ENCODE measurements at places on chromosomes 6 and 20.

GRCh38 chr20:16368645-16369292, 204.5 kb downstream of the KIF16B start:
- DNase-seq = no peak

DNA sequence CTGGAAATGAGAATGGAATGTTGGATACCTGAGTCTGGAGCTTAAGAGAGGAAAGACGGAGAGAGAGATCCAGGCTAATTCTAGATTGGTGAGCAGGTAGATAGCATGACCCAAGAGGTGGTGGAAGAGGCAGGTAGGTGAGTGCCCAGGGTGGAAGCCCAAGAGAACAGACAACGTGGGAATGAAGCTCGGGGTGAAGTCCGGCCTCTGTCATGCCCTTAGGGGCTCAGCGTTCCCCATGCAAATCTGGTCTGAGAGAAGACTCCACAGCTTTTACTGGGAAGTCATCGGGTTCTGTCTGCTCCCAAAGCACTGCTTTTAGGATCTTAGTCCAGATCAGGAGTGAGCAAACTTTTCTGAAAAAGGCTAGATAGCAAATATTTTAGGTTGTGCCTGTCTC, 3.6 kb downstream of the NELFCD start:
- DNase-seq = no peak

DNA sequence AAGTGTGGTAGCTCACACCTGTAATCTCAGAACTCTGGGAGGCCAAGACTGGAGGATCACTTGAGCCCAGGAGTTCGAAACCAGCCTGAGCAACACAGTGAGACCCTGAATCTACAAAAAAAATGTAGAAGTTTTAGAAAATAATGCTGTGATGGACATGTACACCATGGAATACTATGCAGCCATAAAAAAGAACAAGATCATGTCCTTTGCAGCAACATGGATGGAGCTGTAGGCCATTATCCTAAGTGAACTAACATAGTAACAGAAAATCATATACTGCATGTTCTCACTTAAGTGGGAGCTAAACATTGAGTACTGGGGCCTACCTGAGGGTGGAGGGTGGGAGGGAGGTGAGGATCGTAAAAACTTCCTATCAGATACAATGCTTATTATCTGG, 110.8 kb downstream of the PRND start:
- no peak for DNase-seq

DNA sequence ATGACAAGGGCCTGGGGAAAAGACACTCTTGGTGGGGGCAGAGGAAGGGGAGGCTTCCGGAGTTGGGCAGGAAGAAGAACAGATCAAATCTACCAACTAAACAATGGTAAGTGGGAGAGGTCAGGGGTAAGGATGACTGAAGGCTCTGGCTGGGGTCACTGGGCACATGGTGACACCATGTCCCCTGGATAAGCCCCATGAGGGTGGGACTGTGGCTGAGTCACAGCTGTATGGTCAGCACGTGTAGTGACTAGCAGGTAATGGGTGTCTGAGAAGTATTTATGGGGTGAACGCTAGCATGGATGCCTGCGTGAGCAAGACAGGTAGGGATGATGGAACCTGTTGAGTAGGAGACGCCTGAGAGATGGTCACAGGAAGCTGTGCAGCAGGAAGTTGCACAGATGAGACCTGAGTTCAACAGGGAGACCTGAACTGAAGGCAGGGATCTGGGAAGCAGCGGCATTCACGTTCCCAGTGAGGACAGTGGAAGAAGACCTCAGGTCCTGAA, 64.5 kb upstream of the SNX9 start:
- no peak for DNase-seq

DNA sequence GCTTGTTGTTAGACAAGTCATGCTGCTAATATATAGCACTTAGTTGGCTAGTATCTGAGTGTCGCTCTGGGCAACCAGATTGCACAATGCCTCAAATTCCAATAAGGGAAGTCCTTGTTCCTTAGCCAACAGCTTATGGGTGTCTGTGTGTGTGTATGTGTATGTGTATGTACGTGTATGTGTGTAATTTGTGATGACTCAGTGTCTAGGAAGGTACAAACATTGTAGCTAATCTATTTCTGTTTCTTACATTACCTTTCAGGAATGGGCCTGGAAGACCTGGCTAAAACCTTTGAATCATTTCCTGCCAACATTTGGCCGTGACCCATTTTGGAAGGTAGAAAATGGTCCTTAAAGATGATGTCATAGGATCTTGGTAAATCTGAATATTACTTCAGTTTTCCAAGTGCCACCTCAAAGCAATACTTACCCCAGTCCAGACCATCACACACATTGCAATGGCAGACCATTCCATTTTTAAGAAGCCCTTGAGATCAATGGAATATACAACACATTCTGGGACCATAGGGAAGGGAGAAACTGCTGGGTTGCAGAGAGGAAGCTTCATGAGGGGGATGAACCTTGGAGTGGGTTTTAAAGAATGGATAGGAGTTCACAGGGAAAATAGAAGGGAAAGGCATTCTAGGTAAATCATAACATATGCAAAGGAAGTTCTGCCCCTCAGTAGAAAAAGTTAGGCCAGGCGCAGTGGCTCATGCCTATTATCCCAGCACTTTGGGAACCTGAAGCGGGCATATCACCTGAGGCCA, 25.1 kb downstream of the NEDD9 start:
- peak; percentile 55 for DNase-seq

- no peak for DNase-seq
Observed at GRCh38 chr20:309306-309840, 12.0 kb downstream of the ZCCHC3 start.

GRCh38 chr20:48146877-48147276, 361.6 kb upstream of the SULF2 start:
- no peak for DNase-seq

DNA sequence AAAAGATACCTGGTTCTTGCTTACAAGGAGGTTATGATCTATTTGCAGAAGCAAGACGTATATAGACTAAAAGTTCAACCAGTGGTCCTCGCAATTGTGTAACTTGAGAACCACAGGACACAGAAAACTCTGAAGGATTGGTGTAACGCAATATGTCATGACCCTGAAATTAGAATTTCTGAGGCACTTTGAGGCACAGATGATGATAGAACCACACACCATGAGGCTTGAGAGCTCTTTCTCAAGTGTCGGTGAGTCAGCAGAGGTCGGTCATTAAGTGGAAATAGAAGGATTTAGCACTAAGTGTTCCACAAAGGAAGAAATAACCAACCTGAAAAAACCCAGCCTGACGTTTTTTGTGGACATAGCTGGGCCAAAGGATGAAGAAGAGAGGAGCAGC, 15.3 kb upstream of the CCN2 start:
- no peak for DNase-seq

DNA sequence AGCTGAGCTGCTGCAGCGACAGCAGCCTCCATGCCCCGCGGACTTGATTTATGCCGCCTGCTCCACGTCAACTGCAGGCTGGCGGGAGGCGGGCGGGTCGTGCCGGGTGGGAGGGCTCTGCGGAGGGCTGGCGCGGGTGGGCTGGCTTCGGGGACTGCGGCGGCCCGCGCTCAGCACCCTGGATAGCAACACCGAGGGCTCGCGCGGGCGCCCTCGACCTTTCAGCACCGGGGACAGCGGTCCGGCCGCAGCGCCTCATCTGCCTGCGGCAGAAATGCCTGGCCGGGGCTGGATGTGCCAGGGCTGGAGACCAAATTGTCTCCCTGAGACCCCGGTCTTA, 792 bp downstream of the SNAP25 start:
- peak; percentile 19 for DNase-seq

- DNase-seq = no peak
Observed at GRCh38 chr6:37559501-37559900, 59.8 kb upstream of the CCDC167 start.

GRCh38 chr6:11785774-11786579, 7.4 kb upstream of the ADTRP start:
- DNase-seq = no peak

DNA sequence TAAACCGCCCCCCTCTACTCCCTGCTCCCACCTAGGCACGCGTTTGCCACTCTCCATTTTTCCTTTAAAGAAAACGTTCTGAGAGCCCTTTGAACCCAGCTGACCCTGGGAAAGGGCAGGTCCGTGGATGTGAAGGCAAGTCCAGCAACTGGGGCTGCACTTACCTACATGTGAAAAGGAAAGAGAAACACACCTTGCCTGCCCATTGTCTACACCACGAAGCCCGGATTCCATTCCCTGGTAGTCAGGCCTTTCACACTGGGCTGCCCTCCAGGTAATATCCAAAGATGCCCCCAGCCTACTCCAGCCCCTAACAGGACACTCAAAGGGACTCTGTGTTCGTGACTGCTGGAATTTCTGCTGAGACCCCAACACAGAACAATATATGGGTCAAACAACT, 94.4 kb downstream of the CD83 start:
- no peak for DNase-seq

DNA sequence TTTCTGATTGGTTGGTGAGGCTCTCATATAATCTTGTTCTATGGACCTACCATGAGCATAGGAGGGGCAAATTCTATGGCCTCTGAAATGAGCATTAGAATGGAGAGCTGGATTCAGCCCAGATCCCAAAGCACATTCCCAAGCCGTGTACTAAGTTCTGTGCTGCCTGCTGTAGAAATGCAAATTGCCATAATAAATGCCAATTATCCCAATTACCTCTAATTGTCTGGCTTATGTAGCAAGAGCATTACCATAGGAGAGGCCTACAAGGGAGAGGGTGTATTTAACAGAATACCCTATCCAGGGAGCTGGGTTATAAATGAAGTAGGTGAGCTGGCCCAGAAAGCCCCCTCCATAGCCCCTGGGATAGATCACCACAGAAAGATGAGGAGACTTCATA, 126.8 kb downstream of the LRFN2 start:
- DNase-seq = no peak

DNA sequence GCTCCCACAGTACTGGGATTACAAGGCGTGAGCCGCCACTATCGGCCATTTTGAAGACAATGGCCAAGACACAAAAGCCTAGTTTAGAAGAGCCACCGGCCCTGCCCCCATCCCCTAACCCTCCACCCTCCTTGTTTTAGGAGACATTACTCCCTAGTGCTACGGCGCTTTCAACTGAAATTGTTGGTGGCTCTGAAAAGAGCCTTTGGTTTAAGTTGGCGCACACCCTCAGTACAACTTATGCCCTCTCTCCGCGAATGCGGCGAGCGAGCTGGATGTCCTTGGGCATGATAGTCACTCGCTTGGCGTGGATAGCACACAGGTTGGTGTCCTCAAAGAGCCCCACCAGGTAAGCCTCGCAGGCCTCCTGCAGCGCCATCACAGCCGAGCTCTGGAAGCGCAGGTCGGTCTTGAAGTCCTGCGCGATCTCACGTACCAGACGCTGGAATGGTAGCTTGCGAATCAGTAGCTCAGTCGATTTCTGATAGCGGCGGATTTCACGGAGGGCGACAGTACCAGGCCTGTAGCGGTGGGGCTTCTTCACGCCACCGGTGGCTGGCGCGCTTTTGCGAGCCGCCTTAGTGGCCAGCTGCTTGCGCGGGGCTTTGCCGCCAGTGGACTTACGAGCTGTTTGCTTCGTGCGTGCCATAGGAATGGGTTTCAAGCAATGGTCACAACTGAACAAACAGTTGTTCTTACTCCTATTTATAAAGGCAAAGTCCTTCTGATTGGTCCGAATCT, 114.9 kb upstream of the BTN3A2 start:
- no peak for DNase-seq

DNA sequence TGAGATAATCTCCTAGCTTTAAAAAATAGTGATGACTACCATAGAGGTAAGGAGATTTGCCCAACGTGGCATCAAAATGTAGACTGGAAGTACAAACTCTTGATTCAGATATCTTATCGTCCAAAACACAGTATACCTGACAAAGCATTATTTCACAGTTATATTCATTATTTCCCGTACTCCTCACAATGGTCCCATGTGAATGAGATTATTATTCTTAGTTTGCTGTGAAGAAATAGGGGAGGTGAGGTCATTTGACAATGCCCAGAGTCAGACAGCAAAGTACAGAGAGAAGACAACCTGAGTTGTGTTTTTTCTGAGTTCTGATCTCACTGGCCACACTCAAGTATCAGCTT, 1.2 kb upstream of the TFB1M start:
- no peak for DNase-seq

DNA sequence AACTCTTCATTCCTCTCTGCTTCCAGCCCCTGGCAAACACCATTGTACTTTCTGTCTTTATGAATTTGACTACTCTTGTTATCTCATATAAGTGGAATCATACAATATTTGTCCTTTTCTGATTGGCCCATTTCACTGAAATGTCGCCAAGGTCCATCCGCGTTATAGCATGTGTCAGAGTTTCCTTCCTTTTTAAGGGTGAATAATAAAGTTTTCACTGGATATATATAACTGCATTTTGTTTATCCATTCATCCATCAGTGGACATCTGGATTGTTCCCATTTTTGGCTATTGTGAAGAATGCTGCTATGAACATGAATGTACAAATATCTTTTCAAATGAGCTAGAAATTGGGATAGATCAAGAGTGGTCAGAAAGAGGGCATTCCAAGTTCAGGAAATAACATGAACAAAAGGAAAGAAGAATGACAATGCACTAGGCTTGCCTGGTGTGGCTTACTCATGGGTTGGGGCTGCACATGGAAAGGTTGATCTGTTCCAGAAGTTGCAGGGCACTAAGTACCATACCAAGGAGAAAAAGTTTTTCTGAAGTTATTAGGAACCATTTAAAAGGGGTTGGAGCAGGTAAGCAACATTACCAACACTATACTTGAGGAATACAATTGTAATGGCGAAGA, 10.0 kb upstream of the L3MBTL3 start:
- DNase-seq = no peak

DNA sequence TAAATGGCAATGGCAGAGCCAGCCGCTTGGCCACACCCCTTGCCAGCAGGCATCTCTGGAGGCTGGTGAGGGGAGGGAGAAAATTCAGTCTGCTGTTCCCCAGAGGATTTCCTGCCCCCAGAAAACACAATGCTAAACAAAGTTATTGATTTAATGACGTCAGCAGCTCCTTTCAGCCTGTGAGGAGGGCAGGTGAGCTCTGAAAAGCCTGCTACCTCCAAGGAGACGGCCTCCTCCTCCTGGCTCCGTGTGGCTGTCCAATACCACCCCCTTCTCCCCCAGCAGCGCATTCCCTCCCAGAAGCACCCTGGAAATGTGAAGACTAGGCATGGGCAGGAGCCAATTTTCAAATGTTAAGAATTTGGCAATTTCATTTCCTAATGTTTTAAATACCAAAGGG, 393.1 kb downstream of the ZFAND3 start:
- no peak for DNase-seq

GRCh38 chr6:32128751-32129296, 778 bp upstream of the ATF6B start:
- no peak for DNase-seq

DNA sequence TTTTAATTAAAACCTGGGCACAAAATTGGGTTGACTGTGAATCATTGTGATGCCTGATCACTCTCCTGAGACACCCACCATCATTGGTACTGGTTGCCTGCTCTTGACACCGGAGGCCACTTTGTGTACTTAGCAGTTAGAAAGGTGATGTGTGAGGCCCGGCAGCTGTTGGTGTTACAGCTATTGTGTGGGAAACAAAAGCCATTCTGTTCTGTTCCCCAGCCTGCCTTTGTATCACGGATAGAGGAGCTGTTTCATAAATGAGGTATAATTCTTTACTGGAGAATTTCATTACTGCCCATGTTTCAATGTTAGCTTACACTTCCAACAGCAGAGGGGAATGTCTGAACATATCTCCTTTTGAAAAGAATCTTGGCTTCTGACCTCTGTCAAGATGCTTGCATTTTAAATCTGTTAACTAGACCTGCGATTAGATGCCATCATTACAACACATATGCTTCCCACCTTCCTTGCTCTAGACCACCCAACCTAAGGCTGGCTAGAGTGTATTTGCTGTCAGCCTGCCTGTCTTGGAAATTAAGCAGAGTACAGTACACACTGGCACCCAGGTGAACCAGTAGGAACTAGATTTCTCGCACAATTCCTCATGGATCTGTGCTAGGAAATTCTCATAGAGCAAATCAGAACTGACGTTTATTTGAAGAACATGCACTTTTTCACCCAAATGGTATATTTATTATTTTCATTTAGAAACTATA, 142.4 kb upstream of the INSM1 start:
- no peak for DNase-seq
